ENCODE measurements at places on chromosomes 5 and 9. TPM values are rescaled to one million over a fixed set of nuclear protein-coding genes. Genes with fewer than 3 reads are reported as not detected.

DNA sequence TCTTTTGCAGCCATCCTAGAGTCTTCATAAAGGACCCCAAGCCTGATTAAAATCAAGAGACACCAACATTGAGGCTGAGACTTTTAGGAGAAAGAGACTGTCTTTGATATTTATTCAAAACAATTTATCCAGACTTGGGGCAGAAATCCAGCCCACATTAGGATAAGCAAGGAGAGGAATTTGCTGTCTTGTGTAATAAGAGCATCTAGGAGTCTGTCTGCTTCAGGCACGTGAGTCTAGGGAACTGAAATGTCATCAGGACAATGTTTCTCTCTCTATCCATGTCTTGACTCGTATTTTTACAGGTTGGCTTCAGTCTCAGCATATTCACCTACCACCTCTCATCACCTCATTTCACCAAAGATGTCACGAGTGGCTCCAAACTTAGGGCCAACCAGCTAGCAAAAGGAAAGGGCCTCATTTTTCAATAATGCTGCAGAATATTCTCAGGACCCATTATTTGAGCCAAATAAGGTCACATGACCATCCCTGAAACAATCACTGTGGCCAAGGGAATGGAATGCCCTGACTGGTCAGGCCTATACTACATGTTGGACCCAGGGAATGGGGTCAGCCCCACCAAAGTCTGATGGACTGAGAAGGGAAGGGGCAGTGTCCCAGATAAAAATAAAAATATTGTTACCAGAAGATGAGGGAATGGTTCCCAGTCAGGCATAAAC, 70.3 kb upstream of the SAP30L start:
- DNase-seq, result no peak

DNA sequence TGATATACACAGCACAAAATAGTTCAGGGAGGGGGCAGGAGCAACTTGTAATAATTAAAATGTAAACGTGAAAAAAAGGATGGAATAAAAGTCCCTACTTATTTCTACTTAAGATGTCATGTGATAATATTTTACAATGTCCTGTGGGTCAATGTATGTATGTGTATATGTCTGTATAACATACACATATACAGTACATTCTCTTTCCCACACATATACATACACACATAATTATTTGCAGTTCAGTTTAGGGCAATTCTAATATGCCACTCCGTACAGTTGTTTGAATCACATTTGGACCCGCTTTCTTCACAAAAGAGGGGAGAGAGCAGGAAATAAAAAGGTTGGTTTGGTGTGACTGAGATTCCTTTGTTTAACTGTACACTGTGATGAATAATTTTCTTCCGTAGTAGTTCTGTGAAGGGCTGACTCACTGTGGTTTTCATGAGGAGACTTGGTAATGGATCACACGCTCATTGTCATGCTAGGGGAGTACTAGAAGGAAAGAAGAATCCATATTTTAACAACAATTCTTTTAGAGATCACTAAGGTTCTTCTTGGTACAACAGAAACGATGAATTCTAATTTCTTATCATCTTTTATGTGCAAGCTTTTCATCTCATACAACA, 26.2 kb upstream of the ACOT12 start:
- DNase-seq, result no peak

DNA sequence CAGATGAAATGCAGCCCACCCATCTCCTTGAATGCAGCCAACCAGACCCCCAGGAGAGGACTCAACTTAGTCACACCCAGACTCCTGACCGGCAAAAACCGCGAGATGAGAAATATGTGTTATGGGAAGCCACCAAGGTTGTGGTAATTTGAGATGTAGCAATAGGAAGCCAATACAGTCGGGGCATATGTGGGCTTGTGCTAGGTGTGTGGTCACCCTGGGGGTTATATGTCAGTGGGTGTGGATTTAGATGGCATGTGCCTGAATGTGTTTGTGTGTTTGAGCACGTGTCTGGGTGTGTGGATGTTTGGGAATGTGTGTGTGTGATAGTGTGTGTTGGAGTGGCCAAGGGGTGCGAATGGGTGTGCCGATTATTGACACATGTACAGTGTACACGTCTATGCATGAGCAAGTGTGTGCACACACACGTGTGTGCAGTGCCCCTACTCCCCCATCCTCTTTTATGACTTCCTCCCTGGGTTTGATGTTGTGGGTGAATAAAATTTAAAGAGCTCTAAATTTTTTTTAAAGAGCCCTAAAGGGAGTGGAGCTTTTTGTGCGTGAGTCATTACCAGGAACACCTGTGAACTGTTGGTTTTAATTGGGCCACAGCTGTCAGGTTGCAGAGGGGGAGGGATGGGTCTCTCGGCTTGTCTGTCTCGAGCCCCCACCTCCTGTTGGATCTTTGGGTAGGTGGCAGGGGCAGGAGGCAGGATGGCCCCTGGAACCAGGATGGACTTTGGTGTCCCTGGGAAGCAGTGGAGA, 86.8 kb downstream of the LHX2 start:
- no peak for DNase-seq

DNA sequence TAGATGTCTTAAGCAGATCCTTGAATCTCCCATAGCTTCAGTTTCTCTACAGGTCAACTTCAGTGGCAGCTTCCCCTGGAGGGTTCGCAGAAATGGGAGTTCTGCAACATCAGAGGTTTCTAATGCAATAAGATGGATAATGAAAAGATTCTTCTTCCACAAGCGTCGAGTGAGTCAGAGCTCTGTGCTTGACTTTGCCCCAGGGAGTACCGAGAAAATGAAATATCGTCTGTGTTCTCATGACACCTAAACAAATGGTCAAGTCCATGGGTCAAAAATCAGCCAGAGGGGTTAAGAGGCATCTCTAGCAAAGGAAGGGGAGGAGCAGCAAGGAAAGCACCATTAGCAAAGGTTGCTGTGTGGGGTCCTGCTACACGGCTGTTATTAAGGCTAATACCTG, 3.2 kb upstream of the ADRA1B start:
- DNase-seq, result no peak

GRCh38 chr9:34654323-34655051, 2.5 kb downstream of the IL11RA start:
- DNase-seq, result peak; percentile 83

DNA sequence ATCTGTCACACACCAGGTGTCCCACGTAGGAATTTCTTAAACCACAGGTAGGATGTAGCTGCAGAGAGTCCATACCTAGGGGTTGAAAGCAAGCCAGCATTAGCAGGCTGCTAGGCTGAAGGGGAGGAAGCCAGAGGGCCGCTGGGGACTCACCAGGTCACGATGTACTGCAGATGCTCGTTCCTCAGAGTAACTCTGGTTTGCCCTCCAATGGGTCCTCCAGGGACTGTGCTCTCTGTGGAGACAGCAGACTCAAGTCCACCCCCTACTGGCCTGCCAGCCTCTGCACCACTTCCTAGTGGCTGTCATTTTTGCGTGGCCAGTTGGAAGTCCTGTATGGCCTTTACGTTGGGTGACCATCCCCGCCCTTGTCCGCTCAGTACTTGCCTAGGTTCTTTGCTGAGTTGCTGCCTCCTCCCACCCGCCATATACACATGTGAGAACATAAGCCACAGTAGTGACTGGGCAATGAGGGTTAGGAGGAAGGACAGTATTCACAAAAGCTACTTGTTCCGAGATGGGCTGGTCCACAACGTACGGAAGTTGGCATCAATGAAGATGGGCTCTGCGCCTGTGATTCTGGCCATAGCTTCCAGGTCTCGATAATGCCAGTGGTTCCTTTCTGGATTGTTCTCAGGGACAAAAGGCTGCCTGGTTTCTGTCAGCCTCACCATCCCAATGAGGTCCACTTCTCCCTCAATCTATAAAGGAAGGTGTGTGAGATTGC, 4.1 kb downstream of the RPL7A start:
- peak; percentile 73 for DNase-seq

- DNase-seq, result peak; percentile 84
These were observed 5.3 kb downstream of the ANKS6 start for GRCh38 chr9:98790842-98791607.

DNA sequence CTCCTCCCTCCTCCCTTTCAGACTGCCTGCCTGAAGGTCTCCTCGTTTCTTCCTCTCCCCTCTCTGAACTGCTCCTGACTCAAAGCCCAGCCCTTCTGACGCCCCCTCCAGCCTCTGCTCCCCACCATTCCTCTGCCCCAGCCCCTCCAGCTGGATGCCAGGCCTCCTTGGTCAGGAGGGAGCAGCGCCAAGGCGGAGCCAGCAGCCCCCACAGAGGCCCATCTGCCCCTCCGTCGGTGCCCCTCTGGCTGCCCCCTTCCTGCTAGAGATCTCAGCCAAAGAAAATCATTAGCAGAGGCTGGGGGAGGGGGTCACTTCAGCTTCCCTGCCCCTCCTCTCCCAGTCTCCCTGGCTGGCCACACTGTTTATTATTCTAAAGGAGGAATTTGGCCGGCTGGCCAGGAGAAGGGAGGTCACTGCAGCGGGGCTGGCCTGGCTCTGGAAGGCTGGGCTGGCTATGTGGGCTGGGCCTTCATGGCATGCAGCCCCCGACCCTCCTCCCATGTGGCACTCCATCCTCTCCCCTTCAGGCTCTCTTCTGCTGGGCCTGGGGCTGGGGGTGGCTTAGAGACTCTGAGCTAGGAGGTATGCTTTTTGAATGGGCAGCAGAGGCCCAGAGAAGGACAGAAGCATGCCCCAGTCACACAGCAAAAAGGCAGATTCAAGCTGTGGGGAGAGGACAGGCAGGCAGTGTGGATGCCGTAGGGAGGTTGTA, 16.9 kb downstream of the PDGFRB start:
- peak; percentile 88 for DNase-seq

GRCh38 chr9:98045234-98046179, 11.0 kb upstream of the NANS start:
- DNase-seq, result no peak

DNA sequence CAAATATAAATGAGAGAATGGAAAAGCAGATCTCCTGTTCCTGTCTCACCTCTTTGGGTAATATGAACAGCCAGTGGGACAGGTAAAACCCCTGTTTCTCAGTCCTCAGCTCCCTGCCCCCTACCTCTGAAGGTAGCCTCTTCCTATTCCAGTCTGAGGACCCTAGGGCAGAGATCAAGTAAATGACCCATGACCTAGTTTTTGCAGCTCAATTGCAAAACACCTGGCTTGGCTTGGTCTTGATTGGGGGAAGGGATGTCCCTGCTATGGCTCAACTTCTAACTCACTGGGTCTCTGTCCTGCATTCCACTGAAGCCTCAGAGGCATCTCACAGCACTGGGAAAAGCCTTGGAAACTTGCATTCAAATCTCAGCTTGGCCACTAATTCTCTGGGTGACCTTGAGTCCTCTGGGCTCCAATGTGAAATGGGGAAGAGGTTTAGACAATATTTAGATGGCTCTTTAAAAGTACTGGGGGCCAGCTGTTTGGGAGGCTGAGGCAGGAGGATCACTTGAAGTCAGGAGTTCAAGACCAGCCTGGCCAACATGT, 1.6 kb upstream of the GALT start:
- DNase-seq, result no peak

- peak; percentile 73 for DNase-seq
These were observed 19.3 kb upstream of the SLC12A7 start for GRCh38 chr5:1131191-1131621.

- no peak for DNase-seq
These were observed 38.1 kb upstream of the EQTN start for GRCh38 chr9:27335075-27335474.

DNAJC21 gene
- polyA plus RNA-seq, result 54.1 TPM

GPR151 gene
- not detected for polyA plus RNA-seq

ZFP37 gene
- polyA plus RNA-seq, result 11.8 TPM

FUBP3 gene
- 58.1 TPM for polyA plus RNA-seq

ANGPTL2 gene
- polyA plus RNA-seq, result 30.9 TPM

OBP2B gene
- polyA plus RNA-seq, result not detected

CATSPER3 gene
- polyA plus RNA-seq, result 1.1 TPM

FOXD4L3 gene
- polyA plus RNA-seq, result 0.17 TPM

CNTNAP3B gene
- polyA plus RNA-seq, result 11.4 TPM

ECM2 gene
- 49.7 TPM for polyA plus RNA-seq
